ENCODE measurements at places on chromosomes 6 and 20. TPM values are rescaled to one million over a fixed set of nuclear protein-coding genes. Genes with fewer than 3 reads are reported as not detected.

Gene SEMG1
- total RNA-seq, result not detected

Gene MAN1A1
- total RNA-seq, result 43.6 TPM

Gene GSTA2
- total RNA-seq, result not detected

Gene IPCEF1
- 2.1 TPM for total RNA-seq

Gene BPIFA1
- not detected for total RNA-seq

Gene ZCCHC3
- total RNA-seq, result 15.8 TPM

Gene HSF2
- total RNA-seq, result 18.7 TPM

Gene EBF4
- total RNA-seq, result 0.77 TPM

Gene PRR18
- total RNA-seq, result not detected

Gene KCNK17
- not detected for total RNA-seq

Gene TOX2
- total RNA-seq, result 1.0 TPM

Gene C6orf15
- not detected for total RNA-seq

Gene MATN4
- total RNA-seq, result under 0.01 TPM

Gene MDFI
- 56.9 TPM for total RNA-seq

Gene TBC1D20
- total RNA-seq, result 15.8 TPM

Gene PRDM13
- not detected for total RNA-seq

Gene TCP1
- 296 TPM for total RNA-seq

Gene DUSP22
- total RNA-seq, result 32.9 TPM

Gene FUT9
- not detected for total RNA-seq

Gene SNX14
- 127 TPM for total RNA-seq

Gene SPATA25
- total RNA-seq, result 0.51 TPM

Gene LAMA2
- total RNA-seq, result 0.64 TPM

Gene PNPLA1
- total RNA-seq, result not detected

Gene SOBP
- total RNA-seq, result 2.5 TPM
